ENCODE measurements at places on chromosomes 12 and 14. TPM values are rescaled to one million over a fixed set of nuclear protein-coding genes. Genes with fewer than 3 reads are reported as not detected.

GRCh38 chr14:100135784-100136183 lies 23.7 kb downstream of the DEGS2 start:
- DNase-seq: no peak

DNA sequence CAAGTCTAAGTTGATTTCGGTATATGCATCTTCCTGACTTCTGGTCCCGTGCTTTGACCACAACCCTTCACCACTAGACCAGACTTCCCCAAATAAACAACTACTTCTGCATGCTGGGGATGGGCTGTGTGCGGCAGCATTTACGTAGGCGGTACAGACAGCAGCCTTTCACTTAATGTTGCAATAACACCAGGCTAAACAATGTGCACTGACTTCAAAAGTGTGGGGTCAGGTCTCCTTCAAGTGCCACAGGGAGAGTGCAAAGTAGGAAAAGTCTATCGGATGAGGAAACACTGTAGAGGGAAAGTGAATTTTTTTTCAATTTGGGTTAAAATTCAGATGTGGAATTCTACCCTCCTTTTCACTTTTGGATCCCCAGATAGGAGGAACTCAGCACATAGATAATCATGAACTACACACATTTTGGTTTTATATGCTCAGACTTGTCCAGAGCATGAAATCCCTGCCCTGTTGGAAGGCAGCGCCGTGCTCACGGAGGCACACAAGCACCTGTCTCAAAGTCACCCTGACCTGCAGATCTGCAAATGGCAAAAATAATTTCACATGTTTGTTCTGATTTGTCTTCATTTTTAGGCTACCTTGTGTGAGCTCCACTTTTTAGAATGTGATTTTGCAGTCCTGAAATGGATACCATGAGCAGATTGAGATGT lies 3.6 kb upstream of the FOS start:
- peak; percentile 69 for DNase-seq

DNA sequence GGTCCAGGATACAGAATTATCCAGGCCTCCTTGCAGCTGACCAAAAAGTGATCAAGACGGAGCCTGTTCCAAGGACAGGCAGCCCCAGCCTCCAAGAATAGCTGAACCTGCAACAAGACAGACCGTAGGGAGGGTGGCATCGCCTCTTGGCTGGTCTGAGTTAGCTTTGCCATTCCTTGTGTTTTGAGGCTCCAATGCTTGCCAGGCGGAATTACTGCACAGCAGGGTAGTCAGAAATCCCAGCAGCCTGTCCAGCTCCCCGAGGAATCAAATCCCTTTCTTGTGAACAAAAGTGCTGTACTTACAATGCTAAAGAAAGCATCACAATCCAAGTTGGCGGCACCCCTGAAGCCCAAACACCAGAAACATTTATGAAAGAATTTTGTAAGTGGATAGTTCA lies 246.9 kb downstream of the TMEM132C start:
- DNase-seq: no peak

- no peak for DNase-seq
These were observed 172.1 kb downstream of the ACSS3 start for GRCh38 chr12:81249976-81250375.

DNA sequence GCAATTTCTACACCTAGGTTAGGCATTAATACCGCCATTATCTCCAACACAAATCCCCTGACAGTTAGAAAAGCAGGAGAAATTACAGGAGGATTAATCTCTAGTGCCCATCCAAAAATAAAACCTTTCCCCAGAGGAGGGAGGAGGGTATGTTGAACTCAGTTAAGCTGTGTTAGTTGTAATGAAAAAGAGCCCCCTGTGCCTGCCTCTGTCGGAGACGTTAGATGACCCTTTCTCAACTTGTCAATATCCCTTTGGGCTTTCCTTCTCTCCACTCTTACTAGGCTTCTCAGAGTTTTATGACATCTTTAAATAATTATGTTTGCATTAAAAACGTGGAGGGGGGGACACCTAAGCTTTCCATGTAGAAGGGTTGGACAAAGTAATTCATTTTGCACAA lies 278.2 kb downstream of the PDZRN4 start:
- peak; percentile 3 for DNase-seq

GRCh38 chr12:120290609-120291305 lies 946 bp downstream of the RNU4-2 start:
- peak; percentile 40 for DNase-seq

DNA sequence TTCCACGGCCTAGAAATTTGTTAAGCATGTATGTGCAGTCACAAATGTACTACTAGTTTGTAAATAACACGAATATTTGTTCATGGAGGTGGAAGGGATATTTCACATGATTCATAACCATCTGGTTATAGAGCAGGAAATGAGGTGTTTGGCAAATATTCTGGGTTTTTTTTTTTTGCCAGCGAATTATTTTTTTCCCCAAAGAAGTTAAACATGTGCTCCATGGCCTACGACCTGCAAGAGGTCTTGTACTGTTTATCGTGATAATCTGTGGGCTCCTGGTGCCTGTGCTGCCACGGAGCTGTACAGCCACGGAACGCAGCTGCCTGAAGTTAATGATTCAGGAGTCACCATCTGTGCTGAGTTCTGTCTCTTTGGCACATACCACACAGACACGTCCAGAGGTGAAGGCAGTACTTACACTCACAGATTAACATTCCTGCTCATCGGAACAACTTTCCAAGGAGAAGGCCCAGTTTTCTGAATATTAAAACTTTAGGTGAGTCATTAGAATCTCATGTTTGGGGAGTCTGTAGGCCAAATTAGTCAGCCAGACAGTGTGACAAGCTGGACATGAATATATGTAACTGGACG lies 156.3 kb downstream of the TMX1 start:
- DNase-seq: peak; percentile 27

- DNase-seq: peak; percentile 69
These were observed 182.9 kb upstream of the FAR2 start for GRCh38 chr12:28966046-28966780.

DNA sequence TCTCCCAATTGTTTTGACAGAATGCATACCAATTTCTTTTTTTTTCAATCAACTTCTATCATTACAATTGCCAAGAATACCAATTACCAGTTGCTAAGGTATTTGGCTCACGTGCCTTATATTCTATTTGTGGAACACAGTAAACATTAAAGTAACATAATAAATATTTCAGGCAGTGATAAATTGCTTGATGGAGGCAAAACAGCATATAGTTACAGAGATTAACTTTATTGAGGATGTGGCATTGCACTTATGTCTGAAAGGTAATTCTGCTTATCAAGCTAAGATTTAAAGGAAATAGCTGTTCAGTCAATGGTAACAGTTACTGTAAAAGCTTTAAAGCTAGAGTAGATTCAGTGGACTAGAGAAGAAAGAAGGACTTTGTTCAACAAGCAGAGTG lies 1107.8 kb downstream of the FSCB start:
- no peak for DNase-seq

GRCh38 chr12:130083734-130084133 lies 78.5 kb upstream of the FZD10 start:
- DNase-seq: no peak

DNA sequence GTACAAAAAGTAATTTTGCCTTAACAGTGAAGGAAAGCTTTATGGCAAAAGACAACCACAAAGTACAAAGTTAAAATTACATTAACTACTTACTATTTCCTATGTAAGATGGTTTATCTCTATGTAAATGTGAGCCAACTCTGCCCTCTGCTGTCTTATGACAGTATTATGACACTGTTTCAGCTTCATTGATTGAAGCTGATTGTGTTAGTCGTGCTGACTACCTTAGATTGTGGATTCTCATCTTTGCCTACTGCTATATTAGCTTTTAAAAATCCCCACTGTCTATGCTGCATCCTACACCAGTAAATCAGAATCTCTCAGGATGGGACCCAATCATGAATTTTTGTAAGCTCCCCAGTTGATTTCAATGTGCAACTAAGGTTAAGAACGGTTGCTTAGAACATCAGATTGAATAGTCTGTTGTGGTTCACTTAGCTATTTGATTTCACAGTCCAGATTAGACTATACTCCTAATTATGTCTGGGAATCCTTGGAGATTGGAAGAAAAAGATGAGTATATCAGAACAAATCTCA lies 12.2 kb upstream of the SPTB start:
- DNase-seq: peak; percentile 72

DNA sequence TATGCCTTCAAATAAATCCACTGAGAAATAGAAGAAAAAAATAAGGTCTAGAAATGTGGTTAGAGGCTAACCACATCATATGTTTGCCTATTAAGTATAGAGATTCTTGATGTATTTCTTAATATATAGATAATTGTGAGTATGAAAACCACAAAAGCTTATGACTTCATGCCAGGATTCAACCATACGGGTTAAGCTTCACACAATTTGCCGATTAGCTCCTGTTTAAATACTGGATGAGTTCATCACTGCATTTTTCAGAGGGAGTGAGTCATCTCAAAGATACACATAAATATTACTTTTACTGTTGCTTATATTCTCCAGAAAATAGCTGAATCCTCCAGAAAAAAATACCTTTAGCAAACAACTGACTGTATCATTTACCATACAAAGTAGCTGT lies 79.6 kb downstream of the RPL10L start:
- DNase-seq: no peak

GRCh38 chr14:88388741-88389282 lies 3.4 kb downstream of the SPATA7 start:
- DNase-seq: no peak

GRCh38 chr12:82959821-82960220 lies 273.1 kb downstream of the TMTC2 start:
- DNase-seq: no peak

DNA sequence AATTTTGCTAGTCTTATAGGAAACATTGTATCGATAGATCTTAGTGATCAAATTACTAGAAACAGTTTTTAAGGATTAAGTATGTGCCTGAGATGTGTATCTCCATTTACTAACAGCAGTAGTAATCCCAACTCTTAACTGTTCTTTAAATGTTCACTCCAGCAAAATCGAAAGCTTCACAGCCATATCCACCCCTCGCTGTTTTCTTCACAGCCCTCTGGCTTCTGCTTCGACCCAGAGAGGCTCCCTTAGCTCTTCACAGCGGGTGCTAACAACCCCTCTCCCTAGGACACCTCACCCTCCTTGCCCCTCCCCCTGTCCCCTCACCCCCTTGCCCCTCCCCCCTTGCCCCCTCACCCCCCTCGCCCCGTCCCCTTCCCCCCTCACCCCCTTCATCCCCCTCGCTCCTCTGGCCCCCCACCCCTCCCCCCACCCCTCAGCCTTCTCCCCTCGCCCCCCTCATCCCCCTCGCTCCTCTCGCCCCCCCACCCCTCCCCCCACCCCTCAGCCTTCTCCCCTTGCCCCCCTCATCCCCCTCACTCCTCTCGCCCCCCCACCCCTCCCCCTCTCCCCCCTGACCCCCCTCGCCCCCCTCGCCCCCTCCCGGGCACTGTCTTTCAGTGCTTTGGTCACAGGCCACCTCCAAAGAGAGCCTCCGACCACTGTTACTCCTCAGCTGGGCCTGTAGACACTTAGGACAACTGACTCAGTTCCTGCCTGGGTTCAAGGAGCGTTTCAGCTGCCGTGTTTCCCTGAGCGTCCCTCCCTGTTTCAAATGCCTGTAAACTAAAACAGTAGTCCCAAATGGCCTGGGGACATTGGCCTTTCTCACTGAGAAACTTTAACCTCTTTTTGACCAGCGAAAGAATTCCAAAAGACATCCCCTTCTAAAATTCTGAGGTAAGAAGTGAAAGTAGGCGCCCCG lies 46.0 kb upstream of the DYNC1H1 start:
- DNase-seq: no peak

- DNase-seq: no peak
These were observed 183.9 kb downstream of the APAF1 start for GRCh38 chr12:98828802-98829600.

GRCh38 chr12:32034045-32034444 lies 72.6 kb upstream of the BICD1 start:
- no peak for DNase-seq

Gene NFATC4
- 71.4 TPM for polyA plus RNA-seq

Gene TCHP
- 10.8 TPM for polyA plus RNA-seq

Gene KRT2
- polyA plus RNA-seq: not detected

Gene ESPL1
- 0.77 TPM for polyA plus RNA-seq

All from lung (tissue), 17 donors.